Ecto neural progenitor cell (in vitro differentiated cells): ENCODE measurements at places on chromosomes 6 and 20.

DNA sequence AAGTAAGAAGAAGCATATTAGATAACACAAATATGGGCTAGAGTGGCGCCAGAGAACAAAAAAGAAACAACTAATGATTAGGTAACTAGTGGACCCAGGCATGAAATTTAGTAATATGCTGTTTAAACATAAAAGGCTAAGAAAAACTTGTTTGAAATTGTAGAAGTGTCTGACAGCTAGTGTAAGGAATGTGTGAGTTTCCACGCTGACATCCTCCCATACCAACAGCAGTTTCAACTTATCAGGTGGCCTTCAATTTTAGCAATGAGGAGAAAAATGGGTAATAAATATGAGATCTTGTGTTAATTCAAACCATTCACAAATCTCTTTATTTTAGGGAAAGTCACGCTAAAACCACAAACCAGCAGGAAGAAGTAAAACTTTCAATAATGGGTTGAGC is 440.2 kb upstream of the FLRT3 start:
- no peak for DNase-seq

DNA sequence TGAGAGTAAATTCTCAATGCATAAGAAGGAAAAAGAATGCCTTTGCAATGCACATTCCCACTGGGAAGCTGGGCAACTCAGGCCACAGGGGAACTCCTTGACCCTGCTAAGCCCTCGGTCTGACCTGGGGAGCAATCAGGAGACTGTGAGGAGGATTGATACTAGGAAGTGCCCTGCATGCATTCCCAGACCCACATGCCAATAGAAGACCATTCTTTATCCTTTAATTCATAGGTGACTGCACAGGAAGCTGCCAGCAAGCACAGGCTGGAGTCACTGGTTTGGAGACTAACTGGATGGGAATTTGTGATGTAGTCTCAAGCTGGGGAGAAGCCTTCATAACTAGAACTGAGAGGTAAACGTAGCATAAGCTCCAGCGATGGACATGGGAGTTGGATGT is 1012.7 kb downstream of the EYS start:
- DNase-seq, result no peak

GRCh38 chr6:111258615-111259088 is 171.3 kb downstream of the SLC16A10 start:
- no peak for DNase-seq

DNA sequence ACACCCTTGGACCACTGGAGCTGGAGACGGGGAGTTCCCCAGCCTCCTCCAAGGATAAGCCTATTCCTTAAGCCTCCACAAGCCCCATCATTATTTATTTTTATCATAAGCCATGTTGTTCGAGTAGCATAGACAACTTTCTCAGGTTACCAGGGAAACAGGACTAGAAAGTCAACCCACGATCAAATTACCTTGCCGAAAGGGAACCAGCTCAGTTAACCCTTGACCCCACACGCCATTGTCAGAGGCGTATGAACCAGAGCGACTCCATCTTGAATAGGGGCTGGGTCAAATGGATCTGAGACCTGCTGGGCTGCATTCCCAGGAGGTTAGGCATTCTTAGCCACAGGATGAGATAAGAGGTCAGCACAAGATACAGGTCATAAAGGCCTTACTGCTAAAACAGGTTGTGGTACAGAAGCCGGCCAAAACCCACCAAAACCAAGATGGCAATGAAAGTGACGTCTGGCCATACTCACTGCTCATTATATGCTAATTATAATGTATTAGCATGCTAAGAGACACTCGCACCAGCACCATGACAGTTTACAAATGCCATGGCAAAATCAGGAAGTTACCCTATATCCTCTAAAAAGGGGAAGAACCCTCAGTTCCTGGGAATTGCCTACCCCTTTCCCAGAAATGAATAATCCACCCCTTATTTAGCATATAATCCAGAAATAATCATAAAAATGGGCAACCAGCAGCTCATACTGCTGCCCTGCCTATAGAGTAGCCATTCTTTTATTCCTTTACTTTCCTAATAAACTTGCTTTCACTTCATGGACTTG is 22.4 kb downstream of the SYNJ2 start:
- no peak for DNase-seq

DNA sequence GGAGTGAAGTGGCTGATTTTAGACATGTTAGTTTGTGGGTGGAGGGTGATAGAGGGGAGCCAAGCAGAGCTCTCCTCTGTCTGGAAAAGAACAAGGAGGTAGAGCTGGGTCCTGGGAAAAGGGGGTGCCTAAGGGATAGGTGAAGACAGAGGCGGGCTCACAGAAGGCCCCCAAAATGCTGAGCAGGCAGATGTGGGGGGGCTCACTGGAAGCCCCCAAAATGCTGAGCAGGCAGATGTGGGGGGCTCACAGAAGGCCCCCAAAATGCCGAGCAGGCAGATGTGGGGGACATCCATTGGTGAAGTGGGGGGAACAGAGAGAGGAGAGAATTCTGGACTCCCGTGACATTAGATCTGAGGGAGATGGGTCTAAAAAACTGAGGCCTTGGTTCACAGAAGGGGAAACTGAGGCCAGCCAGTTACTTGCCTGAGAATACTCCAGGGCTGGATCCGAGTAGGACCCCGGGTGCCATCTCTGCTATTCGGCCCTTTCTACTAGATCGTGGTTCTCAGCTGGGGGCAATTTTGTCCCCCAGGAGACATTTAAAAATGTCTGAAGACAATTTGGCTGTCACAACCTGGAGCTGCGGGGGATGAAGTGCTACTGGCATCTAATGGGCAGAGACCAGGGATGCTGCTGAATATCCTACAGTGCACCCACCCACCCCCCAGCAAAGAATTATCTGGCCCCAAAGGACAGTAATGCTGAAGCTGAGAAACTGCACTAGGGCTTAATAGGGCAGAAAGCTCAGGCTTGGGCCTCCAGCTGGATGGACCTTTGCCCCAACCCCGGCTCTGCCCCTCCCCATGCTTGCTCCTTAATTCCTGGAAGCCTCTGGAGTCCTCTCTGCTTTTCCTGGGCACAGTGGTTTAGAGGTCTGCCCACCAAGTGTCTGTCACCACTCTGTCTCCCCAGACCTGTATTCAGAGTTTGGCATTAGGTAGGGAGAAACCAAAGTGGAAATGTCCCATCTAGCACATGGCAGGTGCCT is 2.1 kb downstream of the LPIN3 start:
- no peak for DNase-seq

- DNase-seq, result no peak
Measured at GRCh38 chr6:6764764-6765434, 176.4 kb downstream of the LY86 start.

- no peak for DNase-seq
Measured at GRCh38 chr20:49230561-49231133, 11.4 kb downstream of the DDX27 start.

DNA sequence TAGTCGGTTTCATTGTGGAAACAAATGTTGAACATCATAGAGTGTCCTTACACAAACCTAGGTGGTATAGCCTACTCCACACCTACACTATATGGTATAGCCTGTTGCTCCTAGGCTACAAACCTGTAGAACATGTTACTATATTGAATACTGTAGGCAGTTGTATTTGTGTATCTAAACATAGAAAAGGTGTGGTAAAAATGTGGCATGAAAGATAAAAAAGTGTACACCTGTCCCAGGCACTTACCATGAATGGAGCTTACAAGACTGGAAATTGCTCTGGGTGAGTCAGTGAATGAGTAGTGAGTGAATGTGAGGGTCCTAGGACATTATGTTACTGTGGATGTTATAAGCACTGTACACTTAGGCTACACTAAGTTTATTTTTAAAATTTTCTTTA is 103.0 kb downstream of the ZFAND3 start:
- no peak for DNase-seq

GRCh38 chr6:7721649-7722048 is 4.2 kb upstream of the BMP6 start:
- DNase-seq, result no peak

DNA sequence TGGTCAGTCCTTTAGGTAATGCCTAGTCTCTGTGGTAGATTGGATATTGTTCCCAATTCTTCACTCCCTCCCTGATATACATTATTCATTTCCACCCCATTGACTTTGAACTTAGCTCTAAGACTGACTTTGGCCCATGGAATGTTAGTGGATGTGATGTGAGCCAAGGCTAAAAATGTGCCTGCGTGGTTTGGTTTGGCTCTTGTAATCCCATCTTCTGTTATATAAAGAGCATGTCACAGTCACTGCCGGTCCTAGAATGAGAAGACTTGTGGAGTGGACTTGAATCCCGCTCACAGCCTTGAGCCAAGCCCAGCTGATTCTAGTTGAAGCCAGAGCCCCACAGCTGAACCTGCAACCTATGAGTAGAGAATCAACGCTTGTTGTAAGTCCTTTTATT is 23.6 kb upstream of the DNAAF9 start:
- DNase-seq, result no peak

GRCh38 chr20:22160101-22160652 is 424.2 kb downstream of the FOXA2 start:
- DNase-seq, result no peak

GRCh38 chr20:37615340-37616109 is 78.3 kb upstream of the CTNNBL1 start:
- no peak for DNase-seq

DNA sequence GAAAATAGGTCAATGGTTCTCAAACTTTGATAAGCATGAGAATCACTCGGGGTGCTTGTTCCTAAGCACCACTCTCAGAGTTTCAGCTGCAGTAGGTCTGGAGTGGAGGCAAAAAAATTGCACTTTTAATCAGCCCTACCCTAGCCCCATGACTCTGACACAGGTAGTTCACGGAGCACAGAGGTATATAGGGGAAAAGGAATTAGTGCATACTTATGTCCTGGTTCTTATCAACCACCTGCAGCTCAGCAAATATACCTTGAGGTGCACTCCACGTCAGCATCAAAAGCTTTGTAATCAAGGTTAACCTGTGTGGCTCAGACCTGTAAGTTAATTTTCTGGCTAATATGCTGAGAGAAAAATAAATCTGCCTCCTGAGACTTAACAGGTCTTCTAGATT is 138.8 kb upstream of the HMGN3 start:
- no peak for DNase-seq

GRCh38 chr6:47424436-47424836 is 53.2 kb upstream of the CD2AP start:
- no peak for DNase-seq

GRCh38 chr20:57919049-57919448 is 209.2 kb upstream of the PMEPA1 start:
- DNase-seq, result no peak

GRCh38 chr6:151738267-151738666 is 69.2 kb upstream of the ESR1 start:
- DNase-seq, result no peak

GRCh38 chr6:146444189-146444588 is 99.4 kb upstream of the RAB32 start:
- DNase-seq, result no peak

GRCh38 chr6:168581706-168582105 is 140.7 kb downstream of the SMOC2 start:
- no peak for DNase-seq

DNA sequence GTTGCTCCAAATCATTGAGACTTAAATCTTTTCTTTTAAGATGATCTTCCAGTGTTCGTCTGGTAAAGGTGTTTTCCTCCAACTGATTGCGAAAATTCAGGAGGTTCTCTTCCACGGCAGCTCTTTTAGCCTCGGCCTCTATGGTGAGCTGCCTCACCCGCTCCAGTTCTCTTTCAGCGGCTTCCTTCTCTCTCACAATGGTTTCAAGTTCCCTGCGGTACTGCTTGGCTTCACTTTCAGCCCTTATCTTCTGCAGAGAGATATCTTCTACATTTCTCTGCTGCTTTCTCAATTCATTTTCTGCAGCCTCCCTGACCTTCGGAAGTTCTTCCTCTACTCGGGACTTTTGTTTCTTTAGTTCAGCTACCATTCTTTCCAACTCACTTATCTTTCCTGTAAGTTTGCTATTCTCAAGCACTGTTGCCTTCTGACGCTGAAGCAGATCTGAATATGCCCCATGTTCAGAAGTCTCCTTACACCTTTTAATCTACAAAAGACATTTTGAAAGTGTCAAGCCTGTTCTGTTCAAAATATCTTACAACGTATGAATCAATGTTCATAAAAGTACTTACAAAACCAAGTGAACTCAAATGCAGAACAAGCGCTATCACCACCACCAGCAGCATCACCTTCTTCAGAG is 22.3 kb downstream of the DST start:
- DNase-seq, result no peak

DNA sequence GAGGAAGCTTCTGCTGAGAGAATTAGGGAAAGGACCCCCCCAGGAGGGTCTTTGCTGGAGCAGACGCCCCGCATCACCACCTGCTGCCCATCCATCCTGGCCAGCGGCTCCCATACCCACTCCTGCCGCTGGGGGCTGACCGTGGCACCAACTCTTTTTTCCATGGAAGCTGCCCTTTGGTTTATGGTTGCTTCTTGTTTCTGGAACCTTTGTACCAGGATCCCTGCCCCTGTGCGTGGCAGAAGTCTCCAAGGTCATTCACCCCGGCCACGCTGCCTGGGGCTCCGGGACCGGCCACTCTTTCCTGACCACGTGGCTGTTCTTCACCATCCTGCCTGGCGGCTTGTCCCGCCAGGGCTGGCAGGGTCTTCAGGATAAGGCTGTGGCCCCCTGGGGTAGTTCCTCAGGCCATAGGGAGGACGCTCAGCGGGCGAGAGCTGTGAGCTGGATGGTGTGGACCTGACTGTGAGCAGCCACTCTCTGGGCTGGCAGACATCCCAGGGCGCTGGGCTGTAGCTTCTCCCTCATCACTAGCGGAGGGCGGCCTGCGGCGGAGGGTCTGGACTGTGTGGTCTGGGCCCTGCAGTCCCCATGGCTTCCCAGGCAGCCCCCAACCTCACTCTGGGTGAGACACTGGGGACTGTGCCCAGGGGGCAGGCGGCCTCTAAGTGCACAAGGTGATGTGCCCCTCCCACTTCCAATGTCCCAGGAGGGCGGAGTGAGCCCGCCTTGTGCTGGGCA is 22.8 kb upstream of the RBBP8NL start:
- DNase-seq, result no peak

DNA sequence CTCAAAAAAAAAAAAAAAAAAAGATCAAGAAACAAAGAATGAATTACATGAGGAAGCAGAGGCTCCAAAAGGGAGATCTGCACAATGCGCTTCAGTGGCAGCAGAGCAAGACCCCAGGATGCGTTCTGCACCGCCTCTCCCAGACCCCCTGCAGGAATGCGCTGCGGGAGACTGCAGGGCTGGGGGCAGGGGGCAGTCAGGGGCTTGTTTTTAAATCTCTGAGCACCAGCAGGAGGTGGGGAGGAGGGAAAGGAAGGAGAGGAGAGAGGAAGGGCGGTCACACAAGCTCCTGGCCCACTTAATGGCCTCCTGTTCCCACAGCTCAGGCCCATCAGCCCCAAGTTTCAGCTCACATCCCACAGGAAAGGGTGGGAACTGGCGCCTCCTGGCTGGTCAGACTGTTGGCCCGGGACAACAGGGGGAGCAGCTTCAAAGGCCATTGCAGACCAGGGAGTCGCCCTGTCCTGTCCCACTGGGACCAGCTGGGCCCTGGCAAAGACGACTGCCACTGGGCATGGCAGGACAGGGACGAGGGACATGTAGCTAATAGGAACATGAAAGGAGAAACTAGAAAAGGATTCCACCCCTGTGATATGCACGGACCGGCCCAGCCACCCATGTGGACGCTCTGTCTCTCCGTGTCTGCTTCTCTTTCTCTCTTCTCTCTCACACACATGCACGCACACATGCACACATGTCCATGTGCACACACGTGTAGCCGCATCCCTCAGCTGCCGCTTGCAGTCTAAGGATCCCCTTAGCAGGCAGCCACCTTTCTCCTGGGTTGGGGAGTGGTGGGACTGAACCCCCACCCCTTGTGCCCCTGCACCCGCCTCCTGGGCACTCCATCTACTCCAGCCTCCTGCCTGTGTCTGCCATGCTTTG is 34.7 kb downstream of the TFEB start:
- DNase-seq, result no peak

- no peak for DNase-seq
Measured at GRCh38 chr20:51529758-51530157, 12.8 kb downstream of the NFATC2 start.

- no peak for DNase-seq
Measured at GRCh38 chr20:19944772-19945459, 72.2 kb upstream of the NAA20 start.
